ENCODE measurements at places on chromosomes 2 and 18.

- no peak for DNase-seq
Observed at GRCh38 chr2:27121906-27122305, 1.7 kb upstream of the ABHD1 start.

GRCh38 chr2:23480957-23481797 is 96.2 kb downstream of the KLHL29 start:
- no peak for DNase-seq

GRCh38 chr2:70123051-70123828 is 36.0 kb downstream of the PCBP1 start:
- peak; percentile 61 for DNase-seq

DNA sequence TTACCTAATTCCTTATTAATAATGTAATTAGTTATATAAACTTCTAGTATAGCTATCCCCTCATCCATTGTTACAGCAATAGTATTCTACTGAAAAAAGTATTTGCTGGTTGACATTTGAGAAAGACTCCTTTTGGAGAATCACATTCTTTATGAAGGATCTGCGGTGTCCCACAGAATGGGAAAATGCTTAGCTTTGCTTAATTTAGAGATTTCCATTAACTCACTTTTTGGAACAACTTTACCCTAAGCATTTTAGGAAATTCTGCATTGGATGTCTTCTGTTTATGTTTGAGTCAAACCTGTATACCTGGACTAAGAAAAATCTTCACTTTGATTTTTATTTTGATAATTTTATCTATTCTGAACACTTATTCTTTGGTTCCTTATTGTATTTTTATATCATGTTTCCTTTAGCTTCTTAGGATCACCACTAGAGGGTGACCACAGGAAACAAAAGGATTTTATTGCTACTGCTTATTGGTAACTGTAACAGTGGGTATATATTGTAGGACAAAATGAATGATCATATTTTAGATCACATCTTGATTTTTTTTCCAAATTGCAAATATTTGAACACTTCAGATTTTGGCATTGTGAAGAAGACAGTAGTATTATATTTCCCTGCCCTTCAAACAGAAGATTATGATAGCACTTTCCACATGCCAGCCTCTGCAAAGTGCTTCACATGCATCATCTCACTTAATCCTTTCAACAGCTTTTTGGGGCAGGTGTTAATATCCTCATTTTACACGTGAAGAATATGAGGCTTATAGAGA is 79.6 kb downstream of the MIB1 start:
- no peak for DNase-seq

GRCh38 chr18:24875777-24876176 is 415.3 kb downstream of the HRH4 start:
- no peak for DNase-seq

GRCh38 chr2:160205505-160205904 is 5.4 kb upstream of the ITGB6 start:
- no peak for DNase-seq

- no peak for DNase-seq
Observed at GRCh38 chr2:224141304-224141703, 102.2 kb upstream of the SERPINE2 start.

GRCh38 chr18:42807887-42808286 is 307.6 kb downstream of the RIT2 start:
- no peak for DNase-seq

GRCh38 chr2:50782543-50782942 is 249.4 kb downstream of the NRXN1 start:
- DNase-seq = no peak

- peak; percentile 61 for DNase-seq
Observed at GRCh38 chr18:32770054-32770665, 2.7 kb downstream of the KLHL14 start.

GRCh38 chr2:20571644-20572215 is 79.2 kb downstream of the HS1BP3 start:
- no peak for DNase-seq

- DNase-seq = no peak
Observed at GRCh38 chr18:72762515-72763122, 105.2 kb downstream of the NETO1 start.

- DNase-seq = no peak
Observed at GRCh38 chr2:3706892-3707291, 3.5 kb downstream of the DCDC2C start.

GRCh38 chr2:178205853-178206521 is 11.7 kb downstream of the OSBPL6 start:
- DNase-seq = no peak

DNA sequence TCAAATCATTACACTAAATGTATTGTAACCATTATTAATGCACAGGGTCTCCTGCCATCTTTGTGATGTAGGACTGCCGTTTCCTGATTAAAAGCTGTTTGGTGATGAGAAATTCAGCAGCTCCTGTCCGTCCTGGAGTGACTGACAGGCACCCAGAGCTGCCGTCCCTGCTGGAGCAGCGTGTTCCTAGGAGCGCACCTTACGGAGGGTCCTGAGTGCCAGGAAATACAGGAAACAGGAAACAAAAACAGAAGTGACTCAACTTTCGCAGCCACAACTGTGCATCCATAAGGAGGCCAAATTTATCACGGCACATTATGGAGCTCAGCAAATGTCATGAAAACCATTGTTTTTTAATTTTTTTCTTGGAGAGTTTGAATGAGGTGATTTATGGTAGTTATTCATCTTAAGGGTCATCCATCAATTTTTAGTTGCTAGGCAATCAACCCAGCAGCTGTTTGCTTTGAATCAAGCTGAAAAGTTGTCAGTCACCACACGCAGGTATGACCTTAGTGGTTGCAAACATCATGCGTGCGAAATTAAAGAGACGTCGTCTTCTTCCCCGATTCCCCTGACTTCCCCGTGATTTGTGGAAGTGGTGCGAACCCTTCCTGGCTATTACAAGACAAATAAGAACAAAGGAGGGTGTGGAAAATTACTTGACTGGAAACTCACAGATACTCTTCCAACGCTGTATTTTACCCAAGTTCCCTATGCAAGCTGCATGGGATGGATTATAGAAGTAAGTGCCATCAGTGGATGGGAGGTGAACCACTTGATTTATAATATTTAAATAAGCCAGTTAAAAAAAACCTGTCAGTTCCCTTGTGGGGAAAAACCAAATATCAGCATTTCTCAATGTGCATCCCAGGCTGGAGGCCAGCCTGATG is 19.8 kb downstream of the TSHZ1 start:
- no peak for DNase-seq

GRCh38 chr2:211860224-211860623 is 678.4 kb downstream of the ERBB4 start:
- no peak for DNase-seq

GRCh38 chr2:17323697-17324096 is 194.5 kb downstream of the RAD51AP2 start:
- no peak for DNase-seq

- DNase-seq = no peak
Observed at GRCh38 chr2:214742119-214742518, 67.4 kb downstream of the BARD1 start.

GRCh38 chr18:73079920-73080319 is 212.1 kb upstream of the NETO1 start:
- no peak for DNase-seq

GRCh38 chr2:238270606-238271005 is 17.8 kb downstream of the PER2 start:
- no peak for DNase-seq

DNA sequence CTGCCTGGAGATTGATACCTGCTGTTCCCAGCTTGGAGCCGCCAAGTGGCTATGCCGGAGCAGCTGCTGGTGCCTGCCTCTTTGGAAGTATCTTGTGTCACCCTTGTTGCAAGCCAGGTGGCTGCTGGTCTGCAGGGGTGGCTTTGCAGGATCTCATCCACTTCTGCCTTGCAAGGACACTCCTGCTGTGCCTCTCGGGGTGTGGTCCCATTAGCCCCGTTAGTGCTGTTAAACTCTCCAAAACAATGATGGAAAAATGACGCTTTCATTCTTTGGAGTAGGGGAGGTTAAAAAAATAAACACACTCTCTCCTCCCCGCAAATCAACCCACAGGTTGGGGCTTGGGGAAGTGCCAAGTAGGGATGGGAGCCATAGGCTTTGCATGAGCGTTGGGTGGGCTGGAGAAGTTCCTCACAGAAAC is 352.8 kb downstream of the RNF144A start:
- DNase-seq = no peak

DNA sequence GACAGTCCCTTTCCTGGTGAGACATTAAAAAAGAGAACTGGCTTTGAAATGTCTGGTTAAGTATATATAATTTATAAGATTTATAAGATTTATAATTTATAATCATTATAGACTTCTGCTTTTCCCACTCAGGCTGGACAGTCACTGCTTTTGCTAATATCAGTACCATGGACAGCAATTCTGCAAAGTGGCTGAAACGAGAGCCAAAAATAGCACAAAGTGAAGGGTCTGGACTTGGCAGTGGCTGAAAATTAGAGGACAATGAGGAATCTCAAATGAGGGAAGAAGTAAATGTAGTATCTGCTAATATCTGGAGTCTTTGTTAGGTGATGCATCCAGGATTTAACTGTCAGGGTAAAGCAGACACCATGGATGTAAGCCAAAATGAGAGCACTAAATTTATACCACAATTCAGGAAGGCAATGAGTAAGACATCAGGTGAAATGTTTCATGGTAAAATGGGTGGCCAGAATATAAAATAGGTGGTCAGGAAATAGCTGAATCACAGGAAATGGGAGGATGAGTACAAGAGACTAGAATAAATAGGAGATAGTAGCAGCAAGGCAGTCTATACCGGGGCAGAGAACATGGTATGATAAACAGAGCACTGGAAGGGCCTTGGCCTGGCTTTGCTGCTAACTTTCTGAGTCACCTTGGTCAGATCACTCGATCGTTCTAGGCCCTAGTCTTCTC is 39.6 kb upstream of the BOD1L2 start:
- no peak for DNase-seq

- no peak for DNase-seq
Observed at GRCh38 chr2:192828947-192829346, 634.2 kb upstream of the TMEFF2 start.

GRCh38 chr2:49843314-49843713 is 689.0 kb upstream of the FSHR start:
- DNase-seq = no peak

GRCh38 chr2:96225016-96225533 is 16.4 kb upstream of the STARD7 start:
- DNase-seq = no peak

DNA sequence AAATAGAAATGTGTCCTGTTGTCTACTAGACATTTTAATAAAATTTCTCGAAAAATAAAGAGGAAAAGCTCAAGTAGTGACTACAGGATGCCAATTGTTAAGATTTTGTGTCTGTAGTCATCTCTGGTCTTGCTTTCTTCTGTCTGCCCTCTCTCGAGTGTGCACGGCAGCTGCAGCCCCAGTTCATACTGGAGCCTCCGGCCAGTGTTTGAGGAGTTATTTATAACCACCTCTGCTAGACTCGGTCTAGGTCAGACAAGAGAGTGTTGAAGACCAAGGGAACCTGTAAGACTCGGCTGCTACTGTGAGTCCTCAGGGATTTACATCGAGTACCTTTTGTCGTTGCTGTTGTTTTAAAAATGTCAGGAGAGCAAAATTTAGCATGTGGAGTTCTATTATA is 810.1 kb upstream of the POU3F3 start:
- DNase-seq = no peak

GRCh38 chr2:70685771-70686171 is 82.2 kb downstream of the ADD2 start:
- no peak for DNase-seq

DNA sequence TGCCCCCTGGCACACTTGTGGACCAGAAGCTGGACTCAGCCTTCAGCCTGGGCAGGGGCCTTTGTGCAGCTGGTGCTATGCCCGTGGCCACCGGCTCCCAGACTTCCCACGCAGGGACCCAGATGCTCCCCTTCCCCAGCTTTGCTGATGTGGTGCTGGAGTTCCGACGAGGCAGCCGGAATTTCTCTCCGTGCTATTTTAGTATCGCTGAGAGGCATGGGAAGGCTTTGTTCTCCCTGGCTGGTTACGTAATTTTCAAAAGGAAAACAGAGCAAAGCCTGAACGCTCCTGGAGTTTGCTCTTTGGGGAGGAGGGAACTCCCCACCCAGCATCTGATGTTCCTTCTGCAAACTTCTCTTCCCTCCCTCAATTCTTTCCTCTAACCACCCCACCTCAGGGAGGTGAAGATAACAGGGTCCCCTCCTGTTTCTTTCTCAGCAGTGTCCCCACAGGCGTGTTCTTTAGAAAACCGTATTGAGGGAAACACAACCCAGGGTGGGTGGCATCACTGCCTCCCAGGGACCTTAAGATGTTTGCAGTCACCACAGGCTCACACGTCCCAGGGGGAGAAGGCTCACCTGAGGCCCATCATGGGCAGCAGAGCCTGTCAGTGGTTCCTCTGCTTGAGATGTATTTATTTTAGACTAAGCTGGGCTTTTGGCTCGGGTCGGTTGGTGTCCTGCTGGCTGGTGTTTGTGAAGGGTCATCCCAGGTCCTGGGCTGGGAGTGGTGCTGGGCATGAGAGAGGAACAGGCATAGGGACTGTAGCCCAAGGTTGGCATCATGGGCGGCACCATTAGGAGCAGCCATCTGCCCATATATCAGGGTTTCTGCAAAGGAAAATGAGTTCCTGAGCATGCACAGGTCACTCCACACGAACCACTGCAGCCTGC is 95.0 kb downstream of the MAPK4 start:
- DNase-seq = no peak

DNA sequence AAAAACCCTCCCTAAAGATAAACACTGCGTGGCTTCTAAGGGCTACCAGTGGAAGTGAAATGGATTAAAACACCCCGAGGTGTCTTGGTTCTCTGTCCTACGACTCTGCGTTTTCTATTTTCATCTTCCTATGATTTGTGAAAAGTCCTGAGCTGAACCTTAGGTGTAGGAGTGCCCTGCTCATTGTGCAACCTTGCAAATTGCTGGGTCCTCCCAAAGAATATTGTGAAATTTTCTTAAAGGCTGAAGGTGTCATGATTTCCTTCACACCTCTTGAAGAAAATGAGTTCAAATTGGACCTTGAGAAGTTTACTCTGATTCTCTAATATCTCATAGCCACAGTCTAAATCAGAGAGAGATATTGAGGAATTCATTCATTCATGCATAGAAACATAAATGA is 1.8 kb upstream of the SLC19A3 start:
- no peak for DNase-seq

DNA sequence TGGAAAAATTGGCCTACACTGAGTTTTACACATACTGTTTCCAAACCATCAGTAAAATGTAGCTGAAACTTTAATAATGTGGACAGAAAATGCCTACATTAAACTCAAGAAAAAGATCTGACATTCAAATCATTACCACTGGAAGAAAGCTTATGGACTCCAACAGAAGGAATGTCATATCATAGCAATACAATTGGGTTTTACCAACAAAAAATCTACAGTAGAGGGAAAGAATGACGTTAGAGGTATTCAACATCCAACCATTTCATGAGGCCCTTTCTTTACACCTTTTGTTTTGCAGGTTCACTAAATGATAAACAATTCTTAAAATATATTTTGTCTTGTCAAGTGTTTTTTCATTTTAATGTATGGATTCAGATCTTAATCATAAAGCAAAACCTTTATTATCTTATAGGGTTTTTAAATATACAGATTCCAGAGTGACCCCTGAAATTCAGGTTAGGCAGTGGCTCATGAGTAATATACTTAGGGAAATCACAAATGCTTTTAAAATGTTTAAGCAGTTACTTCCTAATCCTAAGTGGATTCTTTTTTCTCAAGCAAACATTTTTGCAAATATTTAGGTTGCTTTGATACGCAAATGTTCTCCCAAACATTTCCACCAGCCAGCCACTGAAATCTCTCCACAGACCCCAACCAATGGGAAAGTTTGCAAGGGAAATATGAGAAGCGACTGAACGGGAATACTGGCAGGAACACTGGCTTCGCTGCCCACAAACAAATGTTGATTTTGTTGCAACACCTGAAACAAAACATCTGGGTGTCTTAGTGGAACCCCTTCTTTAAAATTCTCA is 168.7 kb downstream of the TCF4 start:
- no peak for DNase-seq

Data from activated effector memory CD4-positive, alpha-beta T cell treated with anti-CD3 and anti-CD28 coated beads, Interleukin-2, amount 50 U/mL, for 16 hours (primary cell).